ENCODE measurements at places on chromosomes 2 and 18. TPM values are rescaled to one million over a fixed set of nuclear protein-coding genes. Genes with fewer than 3 reads are reported as not detected.

IL36B gene
- total RNA-seq: not detected

SLC30A3 gene
- total RNA-seq: 3.1 TPM

WDR75 gene
- 58.2 TPM for total RNA-seq

DUSP19 gene
- 3.5 TPM for total RNA-seq

COX7A2L gene
- 82.5 TPM for total RNA-seq

ESPNL gene
- total RNA-seq: 0.38 TPM

IL1F10 gene
- total RNA-seq: not detected

ACOXL gene
- total RNA-seq: 0.25 TPM

DLGAP1 gene
- total RNA-seq: 5.1 TPM

MAPK4 gene
- 6.3 TPM for total RNA-seq

TMEM247 gene
- total RNA-seq: not detected

RFTN2 gene
- total RNA-seq: 9.9 TPM

STEAP3 gene
- 0.94 TPM for total RNA-seq

FAP gene
- total RNA-seq: 47.1 TPM

LYPD1 gene
- 6.7 TPM for total RNA-seq

TEKT4 gene
- total RNA-seq: not detected

TWIST2 gene
- 18.6 TPM for total RNA-seq

MYO5B gene
- 15.6 TPM for total RNA-seq

FTCDNL1 gene
- 2.1 TPM for total RNA-seq

C2orf78 gene
- total RNA-seq: not detected

CRYGD gene
- not detected for total RNA-seq

DNAJB2 gene
- total RNA-seq: 43.4 TPM

ZDBF2 gene
- total RNA-seq: 45.7 TPM

GAREM1 gene
- 9.5 TPM for total RNA-seq

PSMA8 gene
- total RNA-seq: not detected

VWA3B gene
- not detected for total RNA-seq

GKN1 gene
- not detected for total RNA-seq

LCT gene
- total RNA-seq: not detected

ANO7 gene
- total RNA-seq: 3.8 TPM

PKDCC gene
- total RNA-seq: 131 TPM

TMEM87B gene
- 19.4 TPM for total RNA-seq
